A172 (cell line): ENCODE measurements at places on chromosomes 7 and 10.

- DNase-seq, result no peak
These were observed 22.2 kb upstream of the CPXM2 start for GRCh38 chr10:123913688-123914268.

GRCh38 chr10:30674796-30675195 is 45.2 kb upstream of the LYZL2 start:
- DNase-seq, result no peak

DNA sequence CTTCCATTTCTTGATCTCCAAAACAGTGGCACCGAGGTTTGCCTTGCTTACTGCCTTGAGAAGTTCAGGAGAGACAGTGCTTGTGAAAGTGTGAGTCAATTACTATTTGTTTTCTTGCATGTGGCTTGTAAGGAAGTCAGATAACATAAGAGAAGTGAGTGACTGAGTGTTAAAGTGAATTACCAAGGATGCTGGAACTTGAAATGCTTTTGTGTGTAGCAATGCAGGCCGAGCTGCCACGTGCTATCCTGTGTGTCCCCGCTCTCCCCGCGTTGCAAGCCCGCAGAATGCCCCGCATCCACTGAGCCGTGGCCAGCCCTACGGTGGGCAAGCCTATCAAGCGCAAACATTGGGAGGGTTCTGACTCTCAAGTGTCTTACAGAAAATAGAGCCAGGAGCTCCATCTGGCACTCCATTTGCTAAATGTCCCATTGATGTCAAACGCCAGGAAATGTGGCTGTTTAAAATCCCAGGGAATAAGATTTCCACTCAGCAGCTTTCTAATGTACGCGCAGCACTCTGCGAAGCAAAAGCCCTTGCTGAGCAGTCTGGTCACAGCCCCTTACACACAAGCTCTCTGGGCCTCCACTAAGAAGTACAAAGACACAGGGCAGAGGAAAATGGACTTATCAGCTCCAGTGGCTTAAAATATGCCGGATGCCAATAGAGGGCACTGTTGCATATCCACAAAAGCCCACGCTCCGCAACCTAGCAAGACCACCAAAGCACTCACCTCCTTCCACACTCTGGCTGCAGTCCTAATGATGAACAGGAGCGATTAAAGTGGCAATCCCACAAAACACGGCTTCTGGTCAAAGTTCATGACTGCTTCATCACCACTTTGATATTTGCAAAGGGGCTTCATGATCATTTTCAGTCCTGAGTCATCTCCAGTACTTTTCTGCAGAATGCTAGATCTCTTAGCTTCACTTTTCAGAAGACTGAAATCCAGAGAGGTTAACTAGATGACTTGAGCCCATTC is 158.0 kb upstream of the ITGB1 start:
- peak; percentile 53 for DNase-seq

DNA sequence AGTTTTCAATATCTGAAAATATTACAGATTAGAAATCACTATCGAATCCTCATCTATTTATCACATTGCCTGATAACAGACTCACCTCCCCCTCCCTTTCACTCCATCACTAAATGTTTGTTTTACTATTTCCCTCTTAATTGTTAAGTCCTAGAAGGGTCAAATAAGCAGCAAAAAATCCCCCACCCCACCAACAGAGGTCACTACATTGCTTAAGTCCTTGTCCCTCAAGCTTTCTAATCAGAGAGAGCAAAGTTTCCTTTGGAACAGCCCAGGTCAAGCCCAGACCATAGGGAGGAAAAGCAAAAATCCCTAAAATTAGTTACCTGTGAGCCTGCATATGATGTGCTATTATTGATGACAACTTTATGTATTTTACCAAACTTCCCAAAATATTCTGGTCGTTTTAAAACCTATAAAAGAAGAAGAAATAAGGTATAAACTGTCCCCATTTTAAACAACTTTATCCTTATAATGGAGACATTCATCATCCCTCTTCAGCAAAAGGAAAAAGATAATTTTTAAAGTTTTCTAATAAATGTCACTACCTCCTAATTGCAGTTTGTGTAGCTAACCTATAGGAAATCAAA is 95.0 kb downstream of the CNOT4 start:
- DNase-seq, result peak; percentile 57

DNA sequence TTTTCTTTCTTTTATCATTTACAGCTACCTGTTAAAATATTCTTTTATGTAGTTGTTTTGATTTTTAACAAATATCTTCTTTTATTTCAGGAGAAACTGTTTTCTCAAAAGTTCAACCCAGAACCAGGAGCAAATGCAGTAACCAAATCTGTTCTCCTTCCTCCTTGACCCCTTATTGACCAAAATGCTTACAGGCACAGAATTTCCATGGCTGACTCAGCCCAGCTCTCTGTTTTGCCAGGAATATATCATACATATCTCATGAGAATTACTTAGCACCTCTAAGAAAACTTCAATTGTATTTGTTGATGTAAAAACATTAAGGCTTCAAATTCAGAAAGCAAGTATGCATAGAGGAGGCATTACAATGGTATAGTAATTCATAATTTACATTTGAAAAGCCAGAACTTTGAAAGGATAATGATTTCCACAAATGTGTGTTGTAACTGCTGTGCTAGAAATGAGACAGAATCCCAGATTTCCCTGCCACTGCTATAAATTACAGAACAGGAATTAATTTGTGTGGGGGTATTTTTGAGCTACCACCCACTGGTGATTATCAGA is 2.2 kb downstream of the GSAP start:
- DNase-seq, result no peak

DNA sequence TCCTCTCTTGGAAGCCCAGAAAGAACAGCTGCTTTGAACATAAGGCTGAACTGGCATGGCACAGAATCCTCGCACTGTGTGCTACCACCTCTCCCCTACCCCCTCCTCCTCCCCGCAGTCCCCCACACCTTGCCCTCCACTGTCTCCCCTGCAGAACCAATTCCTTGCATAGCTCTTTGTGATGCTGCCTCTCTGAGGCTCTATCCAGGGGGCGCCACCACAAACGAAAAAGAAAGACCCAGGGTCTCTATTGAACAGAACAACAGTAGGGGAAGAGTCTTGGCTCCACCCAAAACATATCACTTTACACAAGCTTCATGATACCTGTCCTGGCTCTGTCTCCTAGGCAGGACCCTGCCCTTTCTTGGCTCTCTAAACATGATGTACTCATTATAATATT is 26.2 kb upstream of the EBLN1 start:
- no peak for DNase-seq

- no peak for DNase-seq
These were observed 876.2 kb upstream of the AUTS2 start for GRCh38 chr7:68722044-68722443.

DNA sequence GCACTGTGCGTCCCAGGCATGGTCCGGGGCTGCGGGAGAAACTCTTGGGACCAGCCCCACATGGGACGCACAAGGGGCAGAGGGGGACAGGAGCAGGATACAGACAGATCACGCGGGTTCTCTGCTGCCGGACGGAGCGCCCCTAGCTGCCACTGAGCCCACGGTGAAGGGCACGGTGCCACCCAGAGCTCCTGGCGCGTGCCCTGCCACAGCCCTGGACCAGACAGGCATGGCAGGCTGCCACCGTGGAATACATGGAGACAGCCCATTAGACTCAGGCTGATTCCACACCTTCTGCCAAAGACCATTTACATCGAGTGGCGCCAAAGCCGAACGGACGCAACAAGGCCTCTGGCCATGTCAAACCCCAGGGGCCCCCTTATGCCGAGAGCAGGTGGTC is 90.4 kb downstream of the MAD1L1 start:
- no peak for DNase-seq

DNA sequence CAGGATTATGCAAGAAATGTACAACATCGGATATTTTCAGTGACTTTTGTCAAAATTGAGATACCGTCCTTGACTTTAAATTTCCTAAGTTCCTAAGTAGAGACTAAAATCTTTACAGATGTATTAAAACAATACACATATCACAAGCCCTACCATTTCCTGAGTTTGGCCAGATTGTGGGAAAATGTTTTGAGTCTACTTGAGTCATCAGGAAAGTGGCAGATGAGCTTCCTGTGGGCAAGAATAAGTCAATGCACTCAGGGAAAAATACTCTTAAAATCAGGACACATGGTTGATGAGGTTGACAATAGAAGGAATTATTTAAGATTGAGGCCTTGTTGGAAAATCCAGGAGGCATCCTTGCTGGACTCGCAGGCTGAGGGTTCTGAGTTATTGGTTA is 162.5 kb downstream of the SNX10 start:
- peak; percentile 41 for DNase-seq

DNA sequence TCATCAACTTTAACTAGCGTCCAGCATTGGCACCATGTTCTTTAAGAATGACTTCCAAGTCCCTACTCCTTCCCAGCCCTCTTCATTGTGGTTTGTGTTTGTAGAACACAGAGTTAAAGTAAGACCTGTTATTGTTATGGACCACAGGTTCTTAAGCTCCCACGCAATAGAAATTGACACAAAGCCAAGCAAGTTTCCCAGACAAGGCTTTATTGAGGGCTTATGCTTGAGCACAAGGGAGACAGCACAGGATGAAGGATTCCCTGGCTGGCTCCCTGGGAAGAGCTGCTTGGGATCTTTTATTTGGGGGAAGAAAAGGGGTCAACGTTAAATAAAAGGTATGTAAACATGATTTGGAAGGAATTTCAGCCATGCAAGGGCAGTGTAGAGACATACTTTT is 44.3 kb upstream of the PRKCQ start:
- DNase-seq, result no peak
